ENCODE measurements at places on chromosomes 5 and 9.

- no peak for DNase-seq
Observed at GRCh38 chr9:106962615-106963363, 99.8 kb downstream of the ZNF462 start.

GRCh38 chr5:126871441-126871840 is 94.5 kb downstream of the LMNB1 start:
- no peak for DNase-seq

DNA sequence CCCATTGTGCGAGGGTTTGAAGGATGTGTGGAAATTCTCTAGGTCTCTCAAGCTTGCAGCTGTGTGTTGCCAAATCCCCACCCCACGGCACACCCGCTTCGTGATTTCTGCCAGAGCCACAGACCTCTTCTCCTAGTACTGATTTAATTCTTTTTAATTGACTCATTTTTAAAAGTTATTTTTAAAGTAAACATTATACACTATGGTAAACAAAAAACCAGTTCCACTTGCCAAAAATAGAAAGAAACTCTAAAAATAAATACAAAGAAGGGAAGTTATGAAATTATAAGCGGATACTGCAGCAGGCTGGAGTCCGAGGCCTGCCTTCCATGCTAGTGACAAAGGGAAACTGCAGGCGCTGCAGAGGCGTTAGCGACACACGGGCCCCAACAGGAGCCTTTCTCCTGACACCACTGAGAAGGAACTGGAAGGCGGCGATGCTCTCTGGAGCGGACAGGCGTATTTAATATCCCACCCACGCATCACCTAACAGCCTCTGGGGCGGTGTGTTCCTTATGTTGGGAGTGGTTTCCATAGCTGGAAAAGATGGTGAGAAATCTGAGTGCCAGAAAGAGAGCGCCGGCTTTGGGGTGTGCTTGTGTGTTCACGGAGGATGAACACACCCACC is 122.5 kb downstream of the COL23A1 start:
- DNase-seq = peak; percentile 76

- DNase-seq = no peak
Observed at GRCh38 chr5:81629986-81630385, 120.9 kb downstream of the SSBP2 start.

DNA sequence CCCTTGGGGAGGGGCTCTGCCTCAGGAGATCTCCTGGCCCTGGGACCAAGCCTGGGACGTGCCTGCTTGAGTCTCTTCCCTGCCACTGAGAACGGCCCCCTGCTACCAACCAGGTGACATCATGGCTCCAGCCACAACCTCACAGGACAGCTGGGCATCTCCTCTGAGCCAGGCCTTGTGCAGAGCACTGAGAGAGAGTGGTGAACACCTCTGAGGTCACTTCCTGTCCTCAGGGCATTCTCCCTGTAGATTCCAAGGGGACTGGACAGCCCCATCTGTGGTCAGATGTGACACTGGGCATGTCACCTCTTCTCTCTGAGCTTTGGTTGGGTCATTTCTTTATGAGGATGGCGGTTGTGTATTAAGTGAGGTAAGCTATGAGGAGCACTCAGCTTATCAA is 172.0 kb downstream of the MELK start:
- no peak for DNase-seq

DNA sequence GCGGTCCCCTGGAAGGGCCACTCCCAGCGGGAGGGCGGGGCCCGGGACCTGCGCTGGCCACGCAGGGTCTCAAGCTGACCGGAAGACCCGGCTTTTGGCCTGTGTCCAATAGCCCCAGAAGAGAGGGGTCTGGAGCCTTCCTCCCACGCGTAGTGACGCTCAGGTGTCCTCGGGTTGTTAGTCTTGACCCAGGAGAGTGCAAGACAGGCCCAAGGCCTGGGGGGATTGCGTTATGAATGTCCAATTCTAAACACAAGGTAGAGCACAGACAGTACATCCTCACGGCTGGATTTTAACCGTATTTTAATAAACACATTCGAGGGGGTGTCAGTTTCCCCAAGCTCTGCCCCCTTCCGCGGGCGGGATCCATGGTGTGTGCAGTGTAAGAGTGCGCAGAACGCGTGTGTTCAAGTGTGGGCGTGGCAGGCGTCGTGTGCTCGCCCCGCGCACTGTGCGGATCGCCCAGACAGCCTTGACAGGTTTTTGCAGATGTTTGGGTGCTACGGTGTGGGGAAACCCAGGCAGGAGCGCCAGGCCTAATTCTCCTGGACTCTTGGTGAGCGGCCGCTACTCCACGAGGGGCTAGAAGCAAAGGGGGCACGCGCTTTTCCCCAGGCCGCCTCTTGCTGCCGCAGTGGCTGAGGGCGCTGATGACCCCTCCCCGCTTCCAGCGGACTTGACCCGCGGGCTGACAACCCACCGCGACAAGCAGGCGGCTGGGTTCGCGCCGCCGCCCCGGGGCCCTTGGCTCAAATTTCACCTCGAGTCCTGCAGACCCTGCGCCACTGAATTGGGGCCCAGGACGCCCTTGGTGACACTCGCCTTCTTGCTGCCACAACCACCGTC is 6.1 kb upstream of the DMRT3 start:
- DNase-seq = no peak

- DNase-seq = no peak
Observed at GRCh38 chr9:108612513-108612912, 243.3 kb downstream of the ACTL7B start.

- DNase-seq = no peak
Observed at GRCh38 chr5:166503506-166503905, 1787.9 kb upstream of the WWC1 start.

DNA sequence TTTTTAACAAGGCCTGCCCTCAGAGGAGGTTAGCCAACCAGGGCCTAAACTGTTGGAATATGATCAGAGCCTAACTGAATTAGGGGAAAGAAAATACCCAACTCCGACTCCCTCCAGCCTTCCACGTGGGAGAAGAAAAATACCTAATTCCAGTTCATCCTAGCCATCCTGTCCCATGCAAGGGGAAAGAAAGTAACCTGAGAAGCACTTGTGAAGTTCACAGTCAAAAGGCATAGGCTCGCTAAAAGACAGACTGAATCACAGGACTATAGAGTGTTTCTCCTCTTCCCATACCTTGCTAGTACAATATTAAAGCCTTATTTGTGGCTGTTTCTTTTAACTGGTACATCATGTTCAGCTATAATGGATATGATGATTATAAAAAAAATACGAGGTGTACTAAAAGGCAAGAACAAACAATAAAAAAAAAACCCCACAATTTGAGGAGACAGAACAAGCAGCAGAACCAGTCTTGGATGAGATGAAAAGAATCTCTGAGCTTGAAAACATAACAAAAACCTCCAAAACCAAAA is 18.0 kb upstream of the ATP10B start:
- DNase-seq = no peak

DNA sequence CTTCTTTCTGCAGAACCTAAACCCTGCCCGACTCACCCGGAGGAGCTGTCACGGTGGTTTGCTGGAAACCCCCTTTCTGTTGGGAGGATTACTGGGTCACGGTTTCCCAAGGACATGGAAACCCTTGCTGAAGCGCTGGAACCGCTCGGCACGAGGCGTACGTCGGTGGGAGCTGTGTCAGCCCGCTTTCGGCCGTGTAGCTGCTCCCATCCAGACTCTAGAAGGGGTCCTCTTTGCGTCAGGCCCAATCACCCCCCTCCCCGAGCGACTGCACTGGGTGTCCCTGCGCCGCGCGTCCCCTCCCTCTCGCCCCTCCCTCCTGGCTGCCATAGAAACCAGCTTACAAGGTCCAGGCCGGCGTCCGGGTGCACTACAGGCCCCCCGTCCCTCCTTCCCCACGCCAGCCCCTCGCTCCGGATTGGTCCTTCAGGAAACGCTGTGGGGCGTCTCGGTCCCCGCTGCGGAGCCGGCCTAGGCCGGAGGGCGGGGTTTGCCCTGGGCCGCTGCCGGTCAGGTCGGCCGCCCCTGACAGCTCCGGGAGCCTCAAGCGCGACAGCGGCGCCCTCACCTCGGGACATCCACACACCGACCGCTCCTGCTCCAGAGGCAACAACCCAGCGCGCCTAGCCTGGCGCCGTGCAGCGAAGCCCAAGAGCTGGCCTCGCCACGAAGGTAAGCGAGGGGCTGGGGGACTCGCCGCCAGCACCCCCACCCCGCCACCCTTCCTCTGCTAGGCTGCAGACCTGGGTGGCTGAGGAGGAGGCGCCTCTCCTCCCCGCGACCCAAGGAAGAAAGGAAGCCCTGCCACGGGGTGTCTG is at the start of gene NIM1K:
NIM1K (plus strand) TSS at position 486 of the 818 bp plus-strand sequence. CDS start 53,551 bp downstream, outside the sequence.
- DNase-seq = no peak

DNA sequence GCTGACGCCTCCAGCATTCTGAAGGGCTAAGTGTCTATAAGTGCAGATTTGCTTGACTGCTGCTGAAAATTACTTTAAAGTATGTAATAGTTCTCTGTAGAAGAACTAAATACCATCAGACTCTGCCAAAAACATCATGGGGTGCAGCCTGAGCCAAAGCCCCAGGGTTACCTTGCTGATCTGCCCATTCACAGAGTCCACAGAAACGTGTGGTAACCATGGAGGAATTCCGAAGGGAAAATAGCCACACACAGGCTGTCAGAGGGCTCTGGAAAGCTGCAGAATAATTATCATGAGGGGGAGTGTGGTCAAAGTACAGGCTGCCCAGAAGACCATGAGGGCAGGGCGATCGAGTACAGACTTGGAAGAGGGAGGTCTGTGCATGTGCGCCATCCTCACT is 36.4 kb downstream of the RETREG1 start:
- no peak for DNase-seq

- DNase-seq = no peak
Observed at GRCh38 chr5:72280581-72281069, 39.4 kb downstream of the MRPS27 start.

DNA sequence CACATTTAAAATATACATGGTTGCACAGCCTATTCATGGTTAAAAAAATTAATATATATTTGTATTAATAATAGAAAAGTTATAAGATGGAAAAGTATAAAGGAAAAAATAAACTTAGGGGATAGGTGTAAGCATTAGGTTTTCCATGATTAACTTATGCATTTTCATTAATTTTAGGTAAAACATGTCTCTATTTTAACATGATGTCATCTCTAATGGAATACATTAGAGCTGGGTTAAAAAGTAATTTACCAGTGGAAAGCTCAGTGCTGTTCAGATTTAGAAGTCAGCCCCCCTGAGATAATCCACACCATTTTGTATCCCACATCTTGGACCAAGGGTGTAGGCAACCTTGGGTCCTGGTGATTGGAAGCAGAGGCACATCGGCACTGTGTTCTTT is 49.7 kb downstream of the SNX24 start:
- DNase-seq = no peak

DNA sequence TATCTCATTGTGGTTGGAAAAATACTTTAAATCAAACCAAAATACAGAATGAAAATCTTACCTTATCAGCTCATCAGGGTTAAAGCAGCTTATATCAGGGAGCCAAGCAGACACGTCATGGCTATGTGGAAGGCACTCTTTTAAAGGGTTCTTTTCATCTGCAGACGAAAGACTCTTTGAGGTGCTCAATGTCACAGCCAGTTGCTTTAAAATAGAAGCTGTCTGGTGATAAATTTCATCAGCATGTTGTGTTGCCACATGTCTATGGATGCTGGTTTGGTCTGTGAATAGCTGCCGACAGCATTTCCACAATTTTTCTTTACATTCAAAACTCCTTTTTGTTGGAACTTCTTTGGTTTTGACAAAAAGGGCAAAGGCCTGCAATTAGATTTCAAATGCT is 7.5 kb downstream of the TSTD2 start:
- DNase-seq = no peak

DNA sequence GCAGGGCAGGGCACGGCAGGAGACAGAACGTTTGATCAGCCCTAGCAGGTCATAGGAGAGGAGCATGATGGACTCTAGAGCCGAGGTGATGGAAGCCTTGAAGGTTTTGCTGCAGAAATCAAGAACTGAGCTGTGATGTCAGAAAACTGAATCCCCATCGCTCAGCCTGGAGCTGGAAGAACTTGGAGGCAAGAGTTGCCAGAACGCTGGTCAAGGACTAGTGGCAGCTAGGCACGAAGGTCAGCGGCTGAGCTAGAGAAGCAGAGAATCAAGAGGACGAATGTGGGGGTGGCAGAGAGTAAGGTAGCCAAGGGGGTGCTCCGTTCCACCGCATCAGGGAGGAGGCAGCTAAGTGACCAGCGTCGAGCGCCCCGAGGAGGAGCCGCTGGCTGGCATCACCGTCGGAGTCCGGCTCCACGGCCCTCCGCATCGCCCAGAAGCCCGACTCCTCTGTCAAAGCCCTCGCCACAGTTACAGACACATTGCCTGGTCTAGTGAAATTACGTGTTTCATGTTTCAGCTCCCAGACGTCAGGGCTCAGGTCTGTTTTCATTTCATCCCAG is 1.2 kb upstream of the GALNT10 start:
- no peak for DNase-seq

DNA sequence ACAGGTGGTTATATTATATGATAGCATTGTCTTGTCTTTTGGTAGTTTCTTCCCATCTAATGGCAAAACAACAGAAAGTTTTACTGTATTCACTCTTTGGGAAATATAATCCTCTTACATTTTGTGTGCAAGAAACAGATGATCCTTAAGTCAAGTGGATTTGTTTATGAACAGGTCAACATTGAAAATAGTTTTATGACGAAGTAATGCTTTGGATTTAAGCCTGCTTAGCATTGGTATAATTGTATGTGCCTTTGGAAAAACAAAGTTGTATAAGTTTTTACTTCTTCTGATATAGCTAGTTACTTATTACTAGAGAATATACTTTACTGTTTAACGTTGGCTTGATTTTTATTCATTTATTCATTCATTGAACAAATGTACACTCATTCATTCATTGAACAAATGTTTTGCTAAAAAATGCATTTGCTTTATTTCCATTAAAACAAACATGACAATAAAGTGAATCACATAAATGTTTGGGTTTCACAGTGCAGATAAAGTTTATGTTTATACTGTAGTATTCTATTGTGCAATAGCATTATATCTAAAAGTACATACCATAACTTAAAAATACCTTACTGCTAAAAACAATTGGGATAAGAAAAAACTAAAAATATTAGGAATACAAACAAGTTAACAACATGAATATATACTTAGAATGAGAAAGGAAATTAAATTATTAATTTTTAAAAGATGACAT is 12.3 kb downstream of the SGCD start:
- DNase-seq = no peak

- no peak for DNase-seq
Observed at GRCh38 chr5:123264394-123264793, 158.8 kb downstream of the CEP120 start.

DNA sequence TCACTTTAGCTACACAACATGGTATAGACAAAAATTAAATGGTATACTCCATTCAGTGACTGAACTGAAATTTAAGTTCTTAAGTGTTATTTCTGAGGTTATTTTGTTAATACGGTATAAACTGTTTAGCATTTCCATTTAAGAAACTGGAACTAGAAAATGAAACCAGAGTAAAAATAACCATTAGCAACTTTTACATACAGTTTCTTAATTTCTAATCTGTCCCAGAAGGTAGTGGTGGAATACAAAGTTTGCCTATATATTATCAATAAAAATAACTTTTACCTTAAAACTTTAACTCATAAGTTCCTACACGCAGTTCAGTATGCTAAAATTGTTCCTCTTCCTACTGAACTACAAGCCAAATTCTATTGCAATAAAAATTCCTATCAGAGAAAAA is 10.3 kb downstream of the GOLPH3 start:
- DNase-seq = no peak

All from HL-60 (cell line).